ENCODE measurements at places on chromosomes 4 and X. TPM values are rescaled to one million over a fixed set of nuclear protein-coding genes. Genes with fewer than 3 reads are reported as not detected.

- DNase-seq, result no peak
Measured at GRCh38 chr4:4831266-4831665, 28.2 kb upstream of the MSX1 start.

GRCh38 chrX:65420154-65420553 is 114.4 kb downstream of the LAS1L start:
- DNase-seq, result no peak

- no peak for DNase-seq
Measured at GRCh38 chrX:130887376-130887775, 15.6 kb downstream of the ENOX2 start.

DNA sequence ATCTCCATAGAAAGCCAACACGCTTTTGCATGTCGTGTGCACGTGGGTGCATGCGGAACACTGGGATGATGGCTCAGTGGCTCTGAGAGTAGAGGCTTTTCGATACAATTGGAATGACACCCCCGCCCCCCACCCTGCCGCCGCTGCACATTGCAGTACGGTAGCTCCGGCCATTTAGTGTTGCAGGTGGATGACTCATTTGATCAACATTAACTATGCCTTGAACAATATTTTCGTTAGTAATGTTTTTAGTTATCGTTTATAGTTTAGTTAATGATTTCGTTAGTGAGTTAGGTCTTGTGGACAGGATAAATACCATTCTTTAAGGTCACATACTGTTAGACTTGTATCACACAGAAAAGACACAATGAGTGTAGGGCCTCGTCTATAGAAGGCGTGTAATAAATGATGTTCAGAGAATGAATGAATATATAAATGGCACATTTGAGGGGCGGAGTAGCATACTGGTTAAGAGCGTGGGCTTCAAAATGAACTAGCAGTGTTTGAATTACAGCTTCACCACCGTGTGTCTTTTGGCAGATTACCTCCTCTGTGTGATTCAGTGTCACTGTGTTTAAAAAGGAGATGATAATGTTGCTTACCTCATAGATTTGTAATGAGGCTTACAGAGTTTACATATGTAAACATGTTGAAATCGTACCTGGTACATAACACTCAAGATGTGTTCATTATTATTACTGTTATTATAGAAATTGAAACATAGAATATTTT is 67.2 kb upstream of the TENM3 start:
- no peak for DNase-seq

DNA sequence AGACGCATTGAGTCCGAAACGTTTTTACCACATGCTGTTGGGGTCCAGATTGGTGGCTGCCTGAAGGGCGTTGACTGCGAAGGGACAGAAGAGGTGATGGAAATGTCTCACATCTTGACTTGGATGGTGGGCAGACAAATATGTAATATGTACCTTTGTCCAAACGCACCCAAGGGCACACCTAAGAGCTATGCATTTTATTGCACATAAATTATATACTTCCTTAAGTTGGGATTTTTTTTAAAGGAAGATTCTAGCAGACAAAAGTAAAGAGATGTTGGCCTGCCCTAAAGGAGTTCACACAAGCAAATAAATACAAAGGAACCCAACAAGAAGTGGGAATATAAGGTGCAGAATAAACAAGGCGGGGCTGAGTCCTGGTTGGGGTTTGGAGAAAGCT is 91.1 kb upstream of the TBL1X start:
- no peak for DNase-seq

DNA sequence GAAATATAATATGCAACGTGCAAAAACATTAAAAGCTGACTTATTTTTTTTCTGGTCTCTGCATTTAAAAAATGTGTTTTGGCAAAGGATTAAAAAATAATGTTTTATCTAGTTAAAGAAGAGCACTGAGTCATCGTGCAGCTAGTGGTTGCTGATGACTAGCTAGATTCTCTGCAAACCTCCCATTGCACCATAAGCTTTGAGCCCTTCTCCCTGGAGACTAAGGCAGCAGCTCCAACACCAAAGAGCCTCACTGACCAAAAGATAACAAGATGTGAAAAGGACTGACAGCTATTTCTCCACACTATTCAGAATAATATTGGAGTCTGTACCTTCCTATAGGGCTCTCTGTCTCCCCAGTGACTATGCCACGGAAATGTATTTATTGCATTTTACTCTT is 424.3 kb downstream of the SLITRK2 start:
- DNase-seq, result no peak

- DNase-seq, result peak; percentile 28
Measured at GRCh38 chr4:76305971-76306881, at the start of gene STBD1. Gene STBD1 (plus strand): TSS chr4:76306733. CDS start chr4:76306770, 37 bp downstream.

DNA sequence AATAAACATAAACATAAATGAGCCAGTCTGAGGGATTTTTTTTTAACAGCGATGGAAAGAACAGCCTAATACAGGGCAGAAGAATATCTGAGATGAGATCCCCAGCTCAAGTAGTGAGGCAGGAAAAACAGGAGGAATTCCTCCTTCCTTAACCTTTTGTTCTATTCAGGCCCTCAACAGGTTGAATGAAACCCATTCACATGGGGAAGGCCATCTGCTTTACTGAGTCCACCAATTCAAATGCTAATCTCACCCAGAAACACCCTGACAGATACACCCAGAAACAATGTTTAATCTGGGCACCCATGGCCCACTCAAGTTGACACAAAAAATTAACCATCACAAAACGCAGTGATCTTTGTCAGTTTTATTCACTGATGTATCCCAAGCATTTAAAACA is 45.5 kb downstream of the SMIM31 start:
- DNase-seq, result no peak

GRCh38 chr4:128606173-128606572 is 203.3 kb upstream of the JADE1 start:
- no peak for DNase-seq

ELF2 gene
- polyA plus RNA-seq, result 25.1 TPM

PPARGC1A gene
- polyA plus RNA-seq, result not detected

GPR34 gene
- polyA plus RNA-seq, result 0.21 TPM

Measured in B cell (primary cell).